CD4-positive, alpha-beta memory T cell (primary cell): ENCODE measurements at places on chromosomes 7 and 10. TPM values are rescaled to one million over a fixed set of nuclear protein-coding genes. Genes with fewer than 3 reads are reported as not detected.

The SUN1 gene
- 63.3 TPM for polyA plus RNA-seq

- no peak for DNase-seq
- no peak overlapping the region for H3K4me3 ChIP-seq
- no peaks in the 10 kb centered on the region for H3K36me3 ChIP-seq
Observed at GRCh38 chr10:974038-974784, 14.0 kb upstream of the GTPBP4 start.

- no peak overlapping the region for H3K27ac ChIP-seq
- H3K27me3 ChIP-seq, result no peaks in the 10 kb centered on the region
- H3K4me3 ChIP-seq, result no peak overlapping the region
- peaks cover 4% of the 10 kb centered on the region for H3K4me1 ChIP-seq
Observed at GRCh38 chr7:23268746-23269145, 22.2 kb downstream of the GPNMB start.

- H3K27me3 ChIP-seq, result no peaks in the 10 kb centered on the region
- no peak overlapping the region for H3K27ac ChIP-seq
- H3K4me1 ChIP-seq, result peaks cover 9% of the 10 kb centered on the region
- DNase-seq, result no peak
Observed at GRCh38 chr10:35214607-35215020, 88.0 kb downstream of the CREM start.

DNA sequence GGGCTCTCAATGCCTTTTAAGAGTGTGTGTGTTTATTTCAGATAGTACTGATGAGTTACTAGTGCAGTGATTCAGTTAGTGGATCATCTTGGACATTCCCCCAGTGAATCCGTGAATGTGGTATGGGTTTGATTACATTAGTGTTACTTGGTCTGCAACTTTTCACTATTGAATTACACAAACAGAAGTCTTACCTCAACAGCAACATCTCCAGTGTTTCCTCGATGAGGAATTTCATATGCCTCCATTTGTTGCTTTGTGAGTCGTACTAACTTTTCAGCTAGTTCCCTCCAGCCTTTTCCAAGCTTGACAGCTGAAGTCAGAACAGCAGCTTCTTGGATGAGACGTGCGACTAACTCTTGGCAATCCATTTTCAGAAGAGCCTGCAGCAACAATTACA lies 63.2 kb downstream of the MACC1 start:
- no peaks in the 10 kb centered on the region for H3K36me3 ChIP-seq
- no peak overlapping the region for H3K27ac ChIP-seq
- DNase-seq, result no peak
- no peak overlapping the region for H3K4me3 ChIP-seq

DNA sequence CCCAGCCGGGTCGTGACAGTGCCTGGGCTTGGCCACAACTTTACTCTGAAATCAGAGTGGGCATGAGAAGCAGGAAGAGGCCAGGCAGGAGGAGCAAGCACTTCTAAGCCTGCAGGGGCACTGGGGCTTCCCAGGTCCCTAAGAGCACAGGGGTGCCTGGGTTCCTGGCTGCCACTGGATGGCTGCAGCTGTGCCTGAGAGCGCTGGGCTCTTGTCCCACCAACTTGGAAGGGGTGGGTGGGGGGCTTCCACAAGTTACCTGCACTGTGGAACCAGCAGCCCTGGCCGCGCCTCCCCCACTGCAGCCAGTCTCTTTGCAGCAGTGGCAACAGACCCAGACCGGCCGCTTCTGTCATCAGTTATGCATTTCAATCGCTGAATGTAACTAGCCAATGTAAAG lies 434.7 kb upstream of the GRM3 start:
- no peaks in the 10 kb centered on the region for H3K27me3 ChIP-seq
- no peak overlapping the region for H3K27ac ChIP-seq
- no peaks in the 10 kb centered on the region for H3K36me3 ChIP-seq
- no peak overlapping the region for H3K4me3 ChIP-seq
- no peaks in the 10 kb centered on the region for H3K4me1 ChIP-seq
- DNase-seq, result no peak

DNA sequence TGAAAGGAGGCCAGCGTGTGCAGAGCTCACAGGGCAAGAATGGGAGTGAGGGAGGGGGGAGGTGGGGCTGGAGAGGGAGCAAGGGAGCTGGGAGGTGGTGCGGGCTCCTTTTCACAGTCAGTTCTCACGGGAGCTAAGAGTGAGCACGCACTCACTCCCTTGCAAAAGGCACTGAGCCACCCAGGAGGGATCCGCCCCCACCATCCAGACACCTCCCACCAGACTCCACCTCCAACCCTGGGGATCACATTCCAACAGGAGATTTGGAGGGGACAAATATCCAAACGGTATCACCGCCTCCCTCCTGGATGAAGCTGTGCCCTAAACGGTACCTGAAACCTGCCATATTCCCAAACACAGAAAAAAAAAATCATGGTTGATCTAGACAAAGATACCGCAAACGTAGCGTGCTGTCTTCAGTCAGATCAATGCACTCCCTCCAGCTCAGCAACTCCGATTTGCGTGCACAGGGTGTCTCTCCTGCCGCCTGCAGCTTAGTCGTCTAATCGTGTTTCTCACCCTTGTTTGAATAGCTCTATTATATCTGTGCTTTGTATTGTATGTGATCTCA lies 20.3 kb upstream of the PRKAG2 start:
- no peaks in the 10 kb centered on the region for H3K27me3 ChIP-seq
- H3K27ac ChIP-seq, result no peak overlapping the region
- DNase-seq, result no peak
- H3K4me1 ChIP-seq, result no peaks in the 10 kb centered on the region
- H3K4me3 ChIP-seq, result no peak overlapping the region
- H3K36me3 ChIP-seq, result no peaks in the 10 kb centered on the region

The TAS2R41 gene
- not detected for polyA plus RNA-seq

- H3K4me1 ChIP-seq, result no peaks in the 10 kb centered on the region
- H3K4me3 ChIP-seq, result no peak overlapping the region
- H3K27ac ChIP-seq, result no peak overlapping the region
- no peak for DNase-seq
- H3K36me3 ChIP-seq, result no peaks in the 10 kb centered on the region
Observed at GRCh38 chr10:100683004-100683403, 62.4 kb upstream of the PAX2 start.

DNA sequence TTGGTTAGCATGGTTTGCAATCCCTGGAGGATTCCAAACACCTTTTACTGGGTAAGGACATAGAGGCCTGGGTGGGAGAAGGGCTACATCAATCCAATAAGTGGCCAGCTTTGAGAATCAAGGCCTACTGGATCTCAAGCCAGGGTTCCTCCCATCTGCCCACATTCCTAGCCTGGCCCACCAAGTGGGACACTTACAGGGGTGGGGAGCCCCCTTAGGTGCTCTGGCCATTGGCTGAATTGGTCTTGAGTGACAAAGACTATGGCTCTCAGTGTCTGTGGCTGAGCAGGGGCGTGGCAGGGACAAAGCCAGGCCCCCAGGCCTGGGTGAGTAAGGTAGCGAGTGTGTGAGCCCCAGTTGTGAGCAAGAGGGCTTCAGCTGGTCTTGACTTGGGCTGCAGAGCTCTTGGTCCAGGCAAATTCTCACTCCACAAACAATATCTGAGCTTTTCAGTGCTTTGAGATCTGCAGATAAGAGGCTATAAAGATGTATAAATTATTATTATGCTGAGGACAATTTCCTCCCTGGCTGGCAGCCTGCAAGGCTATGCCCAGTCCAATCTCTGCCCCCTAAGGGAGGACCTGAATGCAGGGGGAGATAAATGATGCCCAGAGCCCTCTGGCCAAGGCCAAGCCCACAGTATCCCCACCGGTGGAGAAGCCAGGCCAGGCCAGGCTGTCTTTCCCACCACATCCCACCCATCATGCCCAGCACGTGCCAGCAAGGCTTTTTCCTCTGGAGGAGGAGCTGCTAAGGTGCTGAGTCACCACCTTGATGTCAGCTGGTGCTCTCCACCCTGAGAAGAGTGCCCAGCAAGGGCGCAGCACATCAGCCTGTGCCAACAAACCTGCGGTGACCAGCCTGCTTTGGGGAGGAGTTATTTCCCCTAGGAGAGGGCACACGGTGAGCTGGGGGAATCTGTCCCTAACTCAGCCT lies 80.7 kb upstream of the DUSP5 start:
- H3K27ac ChIP-seq, result no peak overlapping the region
- no peak for DNase-seq
- H3K27me3 ChIP-seq, result no peaks in the 10 kb centered on the region
- no peak overlapping the region for H3K4me3 ChIP-seq
- H3K4me1 ChIP-seq, result peaks cover 62% of the 10 kb centered on the region
- H3K36me3 ChIP-seq, result no peaks in the 10 kb centered on the region

The TRPV5 gene
- polyA plus RNA-seq, result not detected

The ADAM8 gene
- 97.8 TPM for polyA plus RNA-seq

GRCh38 chr10:93073539-93074146 lies at the start of gene CYP26A1:
TSS of gene CYP26A1 (plus strand) at chr10:93073893. CDS start at chr10:93073935, 42 bp downstream.
- H3K27ac ChIP-seq, result no peak within 1 kb of the TSS
- no peak for DNase-seq
- H3K4me3 ChIP-seq, result no peak within 1 kb of the TSS
- H3K36me3 ChIP-seq, result no peaks in the 10 kb centered on the region
- peaks cover 45% of the 10 kb centered on the region for H3K4me1 ChIP-seq

The EPHA1 gene
- 4.2 TPM for polyA plus RNA-seq

The CUZD1 gene
- 0.86 TPM for polyA plus RNA-seq

DNA sequence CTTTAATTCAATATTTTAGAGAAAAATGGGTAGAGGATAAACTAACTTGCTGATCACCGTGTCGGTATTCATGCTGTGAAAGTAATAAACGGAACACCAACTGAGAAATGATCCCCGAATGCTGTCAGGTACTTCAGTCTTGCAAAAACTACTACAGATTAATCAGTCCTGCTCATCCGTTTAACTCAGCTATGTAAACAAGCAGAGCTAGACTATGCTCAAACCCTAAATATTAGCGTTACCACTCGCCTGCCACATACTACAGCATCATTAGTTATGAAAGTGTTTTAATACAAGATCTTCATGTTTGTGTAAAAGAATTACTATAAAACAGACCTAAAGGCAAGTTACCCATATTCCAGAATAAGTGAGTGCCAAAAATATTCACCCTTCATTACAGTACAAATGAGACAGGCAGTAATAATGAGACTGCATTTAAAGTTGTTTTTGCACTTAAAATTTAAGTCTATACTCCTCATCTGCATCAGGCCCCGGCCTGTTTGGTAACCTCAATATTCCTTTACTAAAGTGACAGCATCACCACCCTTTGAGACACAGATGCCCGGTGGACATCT lies 952 bp downstream of the DNMBP start:
- DNase-seq, result no peak
- no peak overlapping the region for H3K27ac ChIP-seq
- no peaks in the 10 kb centered on the region for H3K27me3 ChIP-seq
- peaks cover 19% of the 10 kb centered on the region for H3K4me1 ChIP-seq
- H3K4me3 ChIP-seq, result peak overlapping the region; percentile 89
- no peaks in the 10 kb centered on the region for H3K36me3 ChIP-seq

DNA sequence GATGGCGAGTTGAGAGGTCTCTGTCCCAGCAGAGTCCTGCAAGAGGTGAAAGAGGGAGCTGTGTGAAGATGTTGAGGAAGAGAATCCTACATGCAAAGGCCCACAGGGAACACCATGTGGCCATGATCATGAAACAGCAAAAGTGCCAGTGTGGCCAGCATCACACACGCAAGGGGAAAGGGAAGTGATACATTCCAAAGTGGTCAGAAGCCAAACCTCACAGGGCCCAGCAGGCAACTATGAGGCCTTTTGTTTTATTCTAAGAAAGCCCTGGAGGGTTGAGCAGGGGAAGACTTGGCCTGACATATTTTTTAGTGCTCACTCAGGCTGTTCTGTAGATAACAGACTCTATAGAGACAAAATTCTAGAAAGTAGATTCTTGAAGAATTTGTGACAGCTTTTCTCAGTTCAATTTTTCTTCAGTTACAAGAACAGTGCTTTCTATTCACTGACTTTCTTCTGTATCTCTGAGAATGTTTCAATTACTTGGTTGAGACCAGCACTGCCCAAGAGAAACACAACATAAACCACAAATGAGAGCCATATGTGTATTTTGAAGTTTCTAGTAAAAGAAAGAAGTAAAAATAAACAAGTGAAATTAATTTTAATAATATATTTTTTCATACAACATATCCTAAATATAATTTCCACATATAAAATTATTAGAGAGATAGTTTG lies 82.3 kb downstream of the HTR7 start:
- DNase-seq, result no peak
- no peaks in the 10 kb centered on the region for H3K4me1 ChIP-seq
- no peak overlapping the region for H3K4me3 ChIP-seq

The UPK3B gene
- polyA plus RNA-seq, result not detected

DNA sequence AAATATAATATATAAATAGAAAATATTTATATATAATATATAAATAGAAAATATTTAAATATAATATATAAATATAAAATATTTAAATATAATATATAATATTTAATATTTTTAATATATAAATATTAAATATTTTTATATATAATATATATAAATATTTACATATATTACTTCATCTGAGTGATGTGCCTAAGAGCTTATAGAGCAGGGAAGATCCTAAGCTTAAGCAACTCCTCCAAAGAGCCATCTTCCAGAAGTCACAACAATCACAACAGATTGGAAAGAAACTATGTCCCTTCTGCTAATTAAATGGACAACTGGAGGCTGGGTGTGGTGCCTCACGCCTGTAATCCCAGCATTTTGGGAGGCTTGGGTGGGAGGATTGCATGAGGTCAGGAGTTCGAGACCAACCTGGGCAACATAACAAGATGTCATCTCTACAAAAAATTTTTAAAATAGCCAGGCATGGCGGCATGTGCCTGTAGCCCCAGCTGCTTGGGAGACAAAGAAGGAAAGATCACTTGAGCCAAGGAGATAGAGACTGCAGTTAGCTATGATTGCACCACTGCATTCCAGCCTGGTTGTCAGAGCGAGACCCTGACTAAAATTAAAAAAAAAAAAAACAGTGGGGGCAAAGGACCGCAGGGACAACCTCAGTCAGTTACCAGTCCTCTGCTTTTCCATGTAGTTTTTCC lies 198.7 kb downstream of the SKIDA1 start:
- no peak overlapping the region for H3K4me3 ChIP-seq
- H3K36me3 ChIP-seq, result no peaks in the 10 kb centered on the region
- H3K27me3 ChIP-seq, result no peaks in the 10 kb centered on the region
- DNase-seq, result no peak

GRCh38 chr7:33039257-33039902 lies 23.2 kb downstream of the NT5C3A start:
- peak overlapping the region; percentile 0 for H3K4me3 ChIP-seq
- DNase-seq, result no peak
- H3K36me3 ChIP-seq, result no peaks in the 10 kb centered on the region
- no peaks in the 10 kb centered on the region for H3K27me3 ChIP-seq
- peak overlapping the region; percentile 55 for H3K27ac ChIP-seq
- H3K4me1 ChIP-seq, result peaks cover 68% of the 10 kb centered on the region

The HOXA13 gene
- polyA plus RNA-seq, result not detected

- H3K36me3 ChIP-seq, result no peaks in the 10 kb centered on the region
- peaks cover 39% of the 10 kb centered on the region for H3K4me1 ChIP-seq
- DNase-seq, result no peak
- no peak overlapping the region for H3K27ac ChIP-seq
Observed at GRCh38 chr10:12597788-12598765, 248.7 kb downstream of the CAMK1D start.

The FEZF1 gene
- not detected for polyA plus RNA-seq

- H3K27me3 ChIP-seq, result no peaks in the 10 kb centered on the region
- H3K36me3 ChIP-seq, result no peaks in the 10 kb centered on the region
- H3K27ac ChIP-seq, result no peak overlapping the region
- H3K4me3 ChIP-seq, result no peak overlapping the region
- no peak for DNase-seq
- H3K4me1 ChIP-seq, result no peaks in the 10 kb centered on the region
Observed at GRCh38 chr7:81181066-81181465, 262.2 kb upstream of the SEMA3C start.
